Fibroblast of the conjunctiva (primary cell): ENCODE measurements at places on chromosomes 4 and X.

- DNase-seq = no peak
Observed at GRCh38 chrX:130631011-130631410, 229.2 kb downstream of the RBMX2 start.

DNA sequence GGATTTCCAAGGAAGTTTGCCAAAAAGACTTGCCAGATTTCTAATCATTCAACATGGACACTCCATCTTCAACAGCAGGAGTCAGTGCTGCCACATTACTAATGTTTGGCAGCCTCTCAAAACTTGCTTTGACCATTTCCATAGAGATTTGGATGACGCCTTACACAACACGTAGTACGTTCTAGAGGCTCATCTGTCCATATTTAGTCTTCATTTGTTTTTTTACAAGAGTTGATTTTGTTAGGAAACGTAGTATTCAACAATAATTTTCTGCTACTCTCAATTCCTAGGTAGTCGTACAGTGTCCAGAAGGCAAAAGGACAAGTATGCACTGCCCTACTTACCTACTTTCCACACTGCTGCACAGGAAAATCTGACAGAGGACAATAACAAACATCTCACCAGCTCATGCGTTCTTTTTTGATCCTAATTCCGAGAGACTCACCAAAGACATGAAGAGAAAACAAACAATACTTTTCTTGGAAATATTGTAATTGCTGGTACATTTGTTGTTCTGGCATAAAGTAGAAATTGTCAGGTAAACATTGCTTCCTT, 117.3 kb downstream of the SNCA start:
- no peak for DNase-seq

DNA sequence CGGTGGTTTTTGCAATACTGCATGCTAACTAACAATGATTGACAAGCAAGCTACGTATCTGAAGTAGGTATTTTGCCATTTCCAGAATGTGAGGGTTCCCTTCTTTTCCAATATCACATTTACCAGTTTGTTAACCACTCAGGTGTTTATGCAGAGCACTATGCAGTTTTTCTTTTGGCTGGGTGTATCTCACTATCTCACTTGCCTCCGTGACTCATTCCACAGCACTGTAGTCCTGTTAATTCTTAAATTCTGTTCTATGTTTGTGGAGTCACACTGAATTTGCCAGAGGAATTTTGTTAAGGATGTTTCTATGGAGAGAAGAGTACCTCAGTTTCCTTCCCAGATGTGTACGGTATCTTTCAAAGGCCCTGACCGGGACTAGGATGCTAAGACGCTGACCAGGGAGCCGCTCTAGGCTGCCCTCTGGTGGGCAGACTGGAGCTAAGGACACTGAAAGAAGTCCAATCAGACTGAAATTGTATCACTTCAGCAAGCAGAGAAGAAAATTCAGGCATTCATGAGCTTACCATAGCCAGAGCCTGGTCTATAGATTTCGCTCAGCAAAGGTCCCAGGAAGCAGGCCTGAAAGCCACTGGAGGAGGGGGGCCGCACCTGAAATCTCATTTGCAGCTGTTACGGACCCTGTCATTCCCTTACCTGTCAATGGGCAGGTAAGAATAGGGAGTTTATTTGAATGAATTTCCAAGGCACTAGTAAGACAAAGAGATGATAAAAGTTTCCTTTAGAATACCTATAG, 388.4 kb upstream of the SPOCK3 start:
- peak; percentile 40 for DNase-seq

DNA sequence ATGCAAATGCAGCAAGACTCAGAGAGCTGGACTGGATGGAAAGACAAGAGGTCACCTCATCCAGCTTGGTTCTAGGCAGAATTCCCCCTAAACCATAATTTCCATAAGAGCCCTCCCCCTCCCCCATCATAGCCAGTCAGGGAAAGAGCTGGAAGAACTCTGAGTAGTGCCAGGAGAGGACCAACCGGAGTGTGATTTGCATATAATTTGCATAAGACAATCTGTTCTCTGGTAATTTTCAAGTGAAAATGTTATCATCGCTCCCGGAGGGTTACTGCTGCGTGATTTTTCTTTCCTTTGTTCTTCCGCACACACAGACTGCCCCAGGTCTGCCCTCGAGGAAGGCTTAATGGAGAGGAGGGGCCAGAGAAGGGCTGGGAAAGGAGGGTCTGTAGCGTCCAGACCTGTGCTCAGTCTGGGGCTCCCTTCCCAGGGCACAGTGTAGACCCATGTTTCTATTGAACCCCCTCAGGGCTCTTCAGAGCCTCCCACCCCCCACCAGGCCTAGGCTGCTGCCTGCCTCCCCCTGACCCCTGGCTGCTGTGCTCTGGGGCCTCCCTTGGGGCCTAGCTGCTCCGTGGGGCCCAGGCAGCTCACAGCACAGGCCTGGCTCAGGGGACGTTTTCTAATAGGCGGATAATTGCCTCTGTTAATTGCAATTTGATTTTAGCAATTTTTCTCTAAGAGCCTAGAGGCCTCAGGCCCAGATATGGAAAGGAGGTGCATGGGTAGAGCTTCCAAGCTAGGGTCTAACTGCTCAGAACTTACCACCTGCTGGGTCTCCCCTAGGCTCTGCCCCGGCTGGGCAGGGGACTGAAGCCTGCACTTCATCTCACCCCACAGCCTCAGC, 90.4 kb upstream of the PJA1 start:
- no peak for DNase-seq

GRCh38 chr4:150010525-150011126, 67.6 kb upstream of the DCLK2 start:
- DNase-seq = peak; percentile 50

GRCh38 chr4:8319731-8320385, 50.3 kb downstream of the HTRA3 start:
- DNase-seq = no peak

DNA sequence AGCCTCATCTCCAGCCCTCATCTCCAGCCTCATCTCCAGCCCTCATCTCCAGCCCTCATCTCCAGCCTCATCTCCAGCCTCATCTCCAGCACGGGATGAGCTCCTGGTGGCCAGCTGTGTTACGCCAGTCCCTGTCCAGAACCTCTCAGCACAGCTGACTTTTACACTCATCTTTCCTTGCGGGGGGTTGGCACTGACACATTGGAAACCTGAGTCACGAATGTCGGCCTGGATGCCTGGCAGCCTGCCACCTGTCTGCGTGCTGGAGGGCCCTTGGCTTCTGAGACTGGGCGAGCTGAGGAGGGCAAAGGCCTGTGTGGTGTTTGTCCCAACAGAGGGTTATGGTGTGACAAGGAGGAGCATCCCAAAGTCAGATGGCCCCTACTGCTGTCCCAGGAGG, 66.1 kb upstream of the HGFAC start:
- peak; percentile 48 for DNase-seq

DNA sequence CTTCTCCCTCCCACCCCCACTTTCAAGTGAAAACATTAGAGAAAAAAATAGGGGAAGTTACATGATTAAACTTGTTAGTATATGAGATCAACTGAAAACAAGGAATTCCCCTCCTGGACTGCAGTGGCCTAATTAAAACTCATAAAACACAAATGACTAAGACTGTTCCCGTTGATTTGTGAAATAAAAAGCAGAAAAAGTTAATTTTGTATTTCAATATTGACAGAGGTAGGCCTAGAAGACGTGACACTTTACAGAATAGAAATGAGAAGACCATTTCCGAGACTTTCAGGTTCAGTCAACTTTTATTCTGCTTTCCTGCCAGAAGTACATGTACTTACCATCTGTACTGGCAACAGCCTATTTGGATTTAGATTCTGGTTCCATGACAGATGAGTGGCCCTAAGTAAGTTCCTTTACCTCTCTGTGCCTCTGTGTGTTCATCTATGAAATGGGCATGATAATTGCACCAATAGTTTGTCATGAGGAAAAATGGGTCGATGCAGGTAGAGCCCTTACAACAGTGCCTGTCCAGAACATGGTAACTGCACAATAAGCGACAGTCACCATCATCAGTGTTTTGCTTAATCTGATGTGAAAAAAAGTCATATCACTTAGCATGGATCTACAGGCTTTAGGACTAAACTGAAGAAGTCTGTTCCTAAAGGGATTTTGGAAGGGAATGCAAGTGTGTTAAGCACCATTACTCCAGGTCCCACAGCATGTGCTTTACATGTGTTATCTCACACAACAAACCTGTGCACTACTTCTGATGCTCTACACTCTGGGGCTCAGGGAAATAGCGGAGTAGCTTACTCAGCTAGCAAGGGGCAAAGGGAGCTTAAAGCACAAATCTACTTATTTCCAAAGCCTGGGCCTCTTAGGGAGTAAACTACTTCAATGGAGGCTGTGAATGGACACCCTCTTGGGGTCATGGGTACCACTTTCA, 562.3 kb upstream of the DIPK2B start:
- no peak for DNase-seq

DNA sequence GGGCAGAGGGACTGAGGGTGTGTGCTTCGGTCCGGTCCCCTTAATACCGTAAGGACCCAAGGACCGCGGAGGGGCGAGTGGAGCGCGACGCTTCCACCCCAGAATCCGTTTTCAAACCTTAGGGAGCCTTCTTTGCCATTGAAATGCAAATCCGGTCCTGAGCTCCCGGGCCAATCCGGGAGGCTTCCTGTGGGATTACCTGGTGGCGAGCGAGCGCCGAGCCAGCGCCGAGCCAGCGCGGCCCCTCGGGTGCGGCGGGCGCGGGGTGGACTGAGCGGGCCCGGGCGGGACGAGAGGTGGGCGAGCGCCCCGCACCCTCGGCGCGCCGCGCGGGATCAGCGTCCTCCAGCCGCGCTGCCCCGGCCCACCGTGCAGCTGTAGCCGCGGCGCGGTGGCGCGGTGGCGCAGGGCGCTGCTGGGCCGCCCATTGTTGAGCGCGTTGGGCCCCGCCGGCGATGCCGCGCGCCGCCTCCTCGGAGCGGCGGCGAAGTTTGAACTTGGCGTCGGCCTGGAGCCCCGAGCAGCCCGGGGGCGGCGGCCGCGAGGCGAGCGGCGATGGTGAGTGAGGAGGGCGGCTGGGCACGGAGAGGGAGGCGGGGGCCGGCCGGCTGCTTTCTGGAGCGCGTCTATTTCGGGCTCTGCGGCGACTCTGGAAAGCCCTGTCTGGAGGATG, 208.7 kb downstream of the SOWAHB start:
- DNase-seq = no peak

DNA sequence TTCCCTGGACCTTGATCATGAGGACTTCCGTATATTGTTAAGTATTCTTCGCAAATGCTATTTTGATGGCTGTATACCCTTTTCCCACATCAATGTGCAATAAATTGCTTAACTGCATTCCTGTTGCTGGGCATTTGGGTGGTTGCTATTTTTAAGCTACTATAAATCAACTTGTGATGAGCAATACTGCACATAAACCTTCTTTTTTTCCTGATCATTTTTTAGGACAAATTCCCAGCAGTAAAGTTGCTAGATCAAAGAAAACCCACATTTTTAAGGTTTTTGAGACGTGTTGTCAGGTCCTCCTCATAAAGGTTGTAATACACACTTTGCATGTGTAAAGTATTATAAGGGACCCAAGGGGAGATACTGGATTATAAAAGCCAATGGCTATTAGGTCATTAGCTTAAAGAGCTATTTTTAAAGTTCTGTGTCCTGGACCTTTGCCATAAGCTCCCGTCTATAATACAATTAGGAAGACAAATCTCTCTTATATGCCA, 35.6 kb downstream of the LIMCH1 start:
- no peak for DNase-seq

- DNase-seq = no peak
Observed at GRCh38 chrX:128439159-128439558, 387.0 kb upstream of the ACTRT1 start.

- DNase-seq = no peak
Observed at GRCh38 chr4:139035650-139036049, 20.1 kb downstream of the NOCT start.

DNA sequence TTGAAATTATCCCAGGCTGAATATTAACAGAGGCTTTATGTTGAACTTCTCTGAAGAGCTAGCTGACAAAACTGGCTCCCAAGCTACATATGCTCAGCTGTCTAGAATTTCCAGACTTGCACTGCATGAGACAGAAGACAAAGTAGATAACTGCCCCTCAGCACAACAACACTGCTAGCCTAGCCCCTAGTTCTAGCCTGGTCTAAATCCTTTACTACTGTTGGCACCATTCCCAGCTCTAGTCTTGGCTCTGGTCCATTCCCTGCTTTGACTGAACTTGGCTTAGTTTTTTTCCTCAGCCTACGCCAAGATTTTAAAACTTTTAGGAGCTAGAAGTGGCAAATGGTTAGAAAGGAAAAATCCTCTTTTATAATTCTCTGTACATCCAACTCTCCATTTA, 7.6 kb upstream of the OPHN1 start:
- peak; percentile 40 for DNase-seq

GRCh38 chr4:87530868-87531267, 1.7 kb upstream of the SPARCL1 start:
- DNase-seq = peak; percentile 21

- DNase-seq = no peak
Observed at GRCh38 chr4:4849106-4849505, 10.4 kb upstream of the MSX1 start.

GRCh38 chr4:24867766-24868296, 45.0 kb downstream of the CCDC149 start:
- no peak for DNase-seq

GRCh38 chr4:4428966-4429875, 42.3 kb downstream of the NSG1 start:
- no peak for DNase-seq

DNA sequence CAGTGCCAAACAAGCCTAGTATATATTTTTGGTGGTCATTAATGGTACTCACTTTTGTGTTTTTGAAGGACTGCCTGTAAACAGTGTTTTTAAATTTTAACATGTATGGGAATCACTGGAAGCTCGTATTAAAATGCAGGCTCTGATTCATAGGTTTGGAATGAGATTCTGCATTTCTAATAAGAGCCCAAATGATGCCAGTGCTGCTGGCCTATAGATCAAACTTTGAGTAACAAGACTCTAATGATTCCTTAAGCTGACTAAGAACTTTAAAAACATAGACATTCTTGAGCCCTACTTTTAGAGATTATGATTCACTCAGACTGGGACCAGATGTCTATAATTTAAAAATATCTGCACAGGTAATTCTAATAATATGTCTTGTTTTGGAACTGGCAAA, 823.2 kb upstream of the LCORL start:
- DNase-seq = no peak

- DNase-seq = no peak
Observed at GRCh38 chr4:169573889-169574288, 38.5 kb downstream of the NEK1 start.

DNA sequence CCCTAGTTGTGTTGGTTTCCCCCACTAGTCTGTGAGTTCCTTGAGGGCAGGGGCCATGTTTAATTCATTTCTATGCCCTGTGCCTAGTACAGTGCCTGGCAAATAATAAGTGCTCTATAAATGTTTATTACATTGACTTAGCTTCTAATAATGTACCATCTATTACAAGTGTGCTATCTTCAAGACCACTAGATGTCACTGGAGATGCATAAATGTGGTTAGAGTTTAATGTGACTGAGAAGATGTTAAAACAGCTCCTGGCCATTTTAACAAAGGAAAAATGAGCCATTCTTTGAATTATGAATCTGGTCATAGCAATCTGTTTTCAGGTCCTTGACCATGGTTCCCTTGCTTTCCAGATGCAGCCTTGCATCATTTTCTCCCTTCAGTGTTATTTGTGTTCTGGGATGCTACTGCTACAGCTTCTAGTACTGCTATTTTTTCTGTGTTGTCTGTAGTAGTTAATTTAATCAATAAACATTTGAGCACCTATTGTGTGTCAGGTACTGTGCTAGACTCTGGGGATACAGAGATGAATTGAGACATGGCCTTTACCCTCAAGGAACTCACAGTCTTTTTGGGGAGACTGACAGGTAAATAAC, 43.2 kb downstream of the SLC9A6 start:
- peak; percentile 64 for DNase-seq
